ENCODE measurements at places on chromosomes 7 and 10.

- DNase-seq = no peak
Measured at GRCh38 chr10:24209432-24209771, 464 bp downstream of the KIAA1217 start.

- DNase-seq = no peak
Measured at GRCh38 chr10:12394241-12395033, 45.1 kb downstream of the CAMK1D start.

DNA sequence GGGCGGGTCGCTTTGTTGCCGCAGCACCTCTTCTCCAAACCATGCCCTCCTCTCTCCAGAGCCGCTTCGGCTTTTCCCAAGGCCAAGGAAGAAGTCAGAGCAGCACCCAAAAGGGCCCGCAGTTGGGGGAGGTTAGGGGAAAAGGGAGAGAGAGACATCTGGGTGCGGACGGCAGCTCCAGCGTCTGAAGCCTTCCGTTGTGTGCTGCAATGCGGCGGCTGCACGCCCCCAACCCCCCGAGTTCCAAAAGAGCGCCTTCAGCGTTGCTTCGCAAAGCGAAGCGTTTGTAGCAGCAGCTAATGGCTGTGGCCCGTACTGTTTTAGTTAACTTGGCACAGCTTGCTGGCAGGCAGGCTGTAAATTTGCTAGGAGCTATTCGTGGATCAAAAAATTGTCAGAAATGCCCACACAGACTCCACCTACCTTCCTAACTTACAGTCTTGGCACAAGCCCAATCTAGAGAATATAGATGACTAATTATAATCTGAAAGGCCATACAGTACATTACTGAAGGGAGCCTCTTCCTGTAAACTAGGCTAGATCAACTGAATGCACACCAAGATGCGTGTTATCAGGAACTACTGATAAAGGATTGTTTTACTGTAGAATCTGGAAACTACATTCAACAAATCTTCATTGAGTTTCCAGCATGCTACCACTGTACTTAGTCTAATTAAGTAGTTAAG, 1.1 kb upstream of the KBTBD2 start:
- DNase-seq = peak; percentile 8

- no peak for DNase-seq
Measured at GRCh38 chr10:63355682-63356081, 110.1 kb downstream of the JMJD1C start.

DNA sequence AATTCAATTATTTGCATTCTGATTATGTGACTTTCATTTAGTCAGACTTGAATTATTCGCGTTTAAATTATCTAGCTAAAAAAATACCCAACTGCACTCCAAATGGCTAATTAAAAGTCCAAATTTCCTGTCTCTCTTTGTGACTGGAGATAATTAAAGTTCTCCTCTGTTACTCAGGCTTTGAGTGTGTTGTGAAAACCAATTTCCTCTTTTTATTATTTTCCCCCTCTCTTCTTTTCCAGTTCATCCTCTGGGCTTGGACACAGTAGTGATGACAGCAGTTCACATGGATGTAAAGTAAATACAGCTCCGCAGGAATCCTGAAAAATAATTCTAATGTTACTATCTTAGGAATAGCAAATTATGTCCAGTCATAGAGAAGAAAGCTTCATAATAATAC, 80.6 kb downstream of the SNX10 start:
- no peak for DNase-seq

Measured in stimulated activated CD8-positive, alpha-beta memory T cell treated with anti-CD3 and anti-CD28 coated beads, Interleukin-7, amount 100 ng/mL, for 1 hour (primary cell).